ENCODE measurements at places on chromosomes 13 and 19.
A peak's percentile ranks its signal among the peaks of the same experiment; 100 is the strongest.

GRCh38 chr13:23861310-23861709, 27.9 kb downstream of the MIPEP start:
- H3K4me1 ChIP-seq, result no peaks in the 10 kb centered on the region
- H3K4me3 ChIP-seq, result no peak overlapping the region

DNA sequence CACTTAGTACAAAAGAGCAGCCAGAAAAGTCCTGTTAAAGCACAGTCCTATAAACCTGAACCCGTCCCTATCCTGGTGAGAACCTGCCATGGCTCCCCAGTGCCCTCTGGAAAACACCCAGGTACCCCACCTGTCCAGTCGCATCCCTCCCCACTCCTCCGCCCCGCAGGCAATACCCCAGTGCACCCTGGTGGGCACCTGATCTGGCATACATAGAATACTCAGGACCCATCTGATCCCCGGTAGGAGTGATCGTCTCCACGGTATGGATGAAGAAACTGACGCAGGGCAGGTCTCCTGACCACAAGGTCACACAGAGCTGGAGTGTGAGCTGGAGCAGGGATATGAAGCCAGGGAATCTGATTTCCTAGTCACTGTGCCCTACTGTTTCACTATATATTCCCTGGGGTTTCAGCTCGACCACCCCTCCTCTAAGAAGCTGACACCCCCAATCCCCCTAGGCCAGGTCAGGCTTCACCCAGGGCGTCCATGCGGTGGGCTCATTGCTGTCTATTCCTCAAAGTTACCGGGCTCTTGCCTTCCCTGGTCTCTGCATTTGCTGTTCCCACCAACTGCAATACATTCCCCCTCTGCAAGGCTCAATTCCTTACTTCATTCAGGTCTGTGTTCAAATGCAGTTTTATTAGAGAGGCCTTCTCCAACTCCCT, 12.6 kb downstream of the FBXO46 start:
- H3K4me1 ChIP-seq, result peaks cover 20% of the 10 kb centered on the region
- no peaks in the 10 kb centered on the region for H3K27me3 ChIP-seq
- no peak for DNase-seq
- peak overlapping the region; percentile 96 for H3K4me3 ChIP-seq
- peaks cover 34% of the 10 kb centered on the region for H3K36me3 ChIP-seq

DNA sequence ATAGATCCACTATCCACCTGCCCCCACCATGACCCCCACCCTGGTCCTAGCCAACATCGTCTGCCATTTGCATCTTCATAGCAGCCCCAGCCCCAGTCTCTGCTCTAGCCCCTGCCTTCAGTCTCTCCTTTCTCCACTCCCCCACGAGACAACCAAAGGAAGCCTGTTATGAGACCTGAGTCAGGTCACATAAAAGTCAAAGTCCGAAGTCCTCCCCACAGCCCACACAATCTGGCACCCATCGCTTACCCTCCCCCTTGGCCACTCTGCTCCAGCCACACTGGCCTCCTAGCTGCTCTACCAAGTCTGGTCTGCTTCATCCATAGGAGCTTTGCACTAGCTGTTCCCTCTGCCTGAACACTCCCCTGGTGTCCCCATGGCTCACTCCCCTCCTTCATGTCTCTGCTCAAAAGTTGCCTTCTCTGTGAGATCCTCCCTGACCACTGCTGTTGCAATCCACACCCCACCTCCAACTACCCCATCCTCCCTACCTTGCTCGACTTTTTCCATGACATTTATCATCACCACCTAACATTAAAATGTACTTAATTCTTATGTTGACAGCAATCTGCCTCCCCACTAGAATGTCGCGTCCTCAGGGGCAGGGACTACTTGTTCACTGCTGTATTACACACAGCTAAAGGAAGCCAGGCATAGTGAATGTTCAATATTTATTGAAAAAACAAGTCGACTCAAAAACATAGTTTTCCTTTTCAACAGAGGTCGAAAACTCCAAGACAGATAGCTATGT, 1.2 kb upstream of the PLEKHG2 start:
- peaks cover 49% of the 10 kb centered on the region for H3K4me1 ChIP-seq
- H3K27me3 ChIP-seq, result peaks cover 18% of the 10 kb centered on the region
- peak overlapping the region; percentile 99 for H3K4me3 ChIP-seq
- peak overlapping the region; percentile 100 for H3K27ac ChIP-seq

DNA sequence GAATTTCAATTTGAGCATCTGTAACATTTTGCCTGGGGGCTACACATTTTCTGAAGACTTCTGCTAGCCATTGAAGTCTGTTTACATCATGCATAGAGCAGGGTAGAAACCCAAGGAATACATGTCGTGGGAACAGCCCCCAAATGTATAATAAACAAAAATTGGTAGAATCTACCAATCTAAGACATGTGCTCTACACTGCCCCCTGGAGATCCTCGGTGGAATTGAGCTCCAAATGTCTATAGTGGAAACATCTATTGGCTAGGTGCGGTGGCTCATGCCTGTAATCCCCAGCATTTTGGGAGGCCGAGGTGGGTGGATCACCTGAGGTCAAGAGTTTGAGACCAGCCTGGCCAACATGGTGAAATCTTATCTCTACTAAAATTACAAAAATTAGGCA, 57.3 kb downstream of the MBD3L2B start:
- DNase-seq, result peak; percentile 47
- H3K36me3 ChIP-seq, result peaks cover 4% of the 10 kb centered on the region
- no peaks in the 10 kb centered on the region for H3K27me3 ChIP-seq

DNA sequence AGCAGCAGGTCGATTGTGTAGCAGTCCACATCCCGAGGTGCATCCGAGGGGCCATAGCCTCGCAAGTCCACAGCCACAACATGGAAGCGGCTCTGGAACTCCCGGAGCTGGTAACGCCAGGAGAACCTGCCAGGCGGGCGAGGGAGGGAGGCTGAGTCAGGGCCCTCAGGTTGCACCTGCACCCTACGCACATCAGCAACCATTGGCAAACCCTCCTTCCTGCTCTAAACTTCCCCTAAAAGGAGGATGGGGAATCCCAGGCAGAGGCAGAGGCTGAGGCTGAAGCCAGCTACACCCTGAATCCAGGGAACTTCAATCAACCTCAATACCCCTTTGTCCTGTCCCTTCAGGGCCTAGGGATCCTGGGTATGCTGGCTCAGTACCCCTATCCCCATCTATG, 977 bp downstream of the EPHX3 start:
- H3K4me3 ChIP-seq, result no peak overlapping the region
- H3K27me3 ChIP-seq, result peaks cover 43% of the 10 kb centered on the region
- H3K4me1 ChIP-seq, result peaks cover 4% of the 10 kb centered on the region
- no peak overlapping the region for H3K27ac ChIP-seq

- peak overlapping the region; percentile 9 for H3K27ac ChIP-seq
- H3K27me3 ChIP-seq, result no peaks in the 10 kb centered on the region
- H3K4me1 ChIP-seq, result peaks cover 6% of the 10 kb centered on the region
- H3K36me3 ChIP-seq, result peaks cover 12% of the 10 kb centered on the region
- peak overlapping the region; percentile 70 for H3K4me3 ChIP-seq
- DNase-seq, result peak; percentile 50
Measured at GRCh38 chr19:17234911-17235299, 8.9 kb downstream of the OCEL1 start.

GRCh38 chr19:12788682-12789097, 2.6 kb upstream of the JUNB start:
- peak overlapping the region; percentile 81 for H3K4me3 ChIP-seq
- H3K27ac ChIP-seq, result peak overlapping the region; percentile 94
- DNase-seq, result no peak
- H3K36me3 ChIP-seq, result peaks cover 45% of the 10 kb centered on the region
- H3K4me1 ChIP-seq, result peaks cover 19% of the 10 kb centered on the region

DNA sequence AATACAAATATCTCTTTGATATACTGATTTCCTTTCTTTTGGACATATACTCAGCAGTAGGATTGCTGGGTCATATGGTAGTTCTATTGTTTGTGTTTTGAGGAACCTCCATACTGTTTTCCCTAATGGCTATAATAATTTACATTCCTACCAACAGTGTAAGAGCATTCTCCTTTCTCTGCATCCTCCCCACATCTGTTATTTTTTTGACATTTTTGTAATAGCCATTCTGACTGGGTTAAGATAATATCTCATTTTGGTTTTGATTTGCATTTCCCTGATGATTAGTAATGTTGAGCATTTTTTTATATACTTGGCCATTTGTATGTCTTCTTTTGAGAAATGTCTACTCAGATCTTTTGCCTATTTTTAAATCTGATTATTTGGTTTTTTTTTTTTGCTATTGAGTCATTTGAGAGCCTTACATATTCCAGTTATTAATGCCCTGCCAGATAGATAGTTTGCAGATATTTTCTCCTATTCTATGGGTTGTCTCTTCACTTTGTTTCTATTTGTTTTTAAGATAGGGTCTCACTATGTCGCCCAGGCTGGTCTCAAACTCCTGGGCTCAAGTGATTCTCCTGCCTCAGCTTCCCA, 95.7 kb downstream of the FNDC3A start:
- no peak for DNase-seq
- no peaks in the 10 kb centered on the region for H3K27me3 ChIP-seq

DNA sequence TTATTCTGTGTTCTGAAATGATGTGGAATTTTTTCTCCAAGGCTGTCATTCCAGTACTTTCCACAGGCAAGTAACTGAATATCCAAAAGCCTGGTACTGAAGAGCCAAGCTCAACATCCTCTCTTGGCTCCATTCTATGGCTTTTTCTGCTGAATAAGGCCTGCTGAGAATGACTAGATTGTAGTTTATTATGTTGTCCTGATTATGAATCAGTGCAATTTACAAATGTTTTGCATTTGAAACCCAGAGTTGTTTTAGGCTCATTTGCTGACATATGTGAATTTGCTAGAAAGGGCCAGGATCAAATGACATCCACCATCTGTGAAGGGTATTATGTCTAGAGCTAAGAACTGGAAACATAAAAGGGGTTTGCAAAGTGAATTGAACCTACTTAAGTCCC, 596.6 kb downstream of the KCTD12 start:
- no peaks in the 10 kb centered on the region for H3K4me1 ChIP-seq
- no peaks in the 10 kb centered on the region for H3K36me3 ChIP-seq
- no peak overlapping the region for H3K27ac ChIP-seq
- no peak for DNase-seq

GRCh38 chr13:20128459-20128931, 32.4 kb downstream of the GJA3 start:
- H3K27me3 ChIP-seq, result peaks cover 11% of the 10 kb centered on the region
- peak overlapping the region; percentile 55 for H3K4me3 ChIP-seq
- no peaks in the 10 kb centered on the region for H3K36me3 ChIP-seq
- no peak for DNase-seq
- H3K4me1 ChIP-seq, result no peaks in the 10 kb centered on the region
- H3K27ac ChIP-seq, result no peak overlapping the region

DNA sequence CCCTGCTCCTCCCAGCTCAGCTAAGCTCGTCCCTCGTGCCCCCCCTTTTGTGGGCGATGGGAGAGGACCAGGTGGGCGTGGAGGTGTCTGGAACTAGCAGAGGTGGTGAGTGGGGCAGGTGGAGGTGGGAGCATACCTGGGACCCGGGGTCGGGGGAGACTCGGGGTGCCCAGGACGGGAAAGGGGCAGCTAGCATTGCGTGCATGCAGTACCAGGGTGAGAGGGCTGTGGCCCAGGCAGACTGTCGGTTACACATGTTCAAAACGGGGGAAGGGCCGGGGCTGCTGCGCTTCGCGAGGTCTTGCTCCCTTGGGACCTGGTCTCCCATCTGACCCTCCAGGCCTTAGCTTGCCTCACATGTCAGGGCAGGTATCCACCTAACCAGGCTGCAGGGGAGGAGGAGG, 9.1 kb downstream of the TLE5 start:
- peaks cover 10% of the 10 kb centered on the region for H3K4me1 ChIP-seq
- no peak overlapping the region for H3K27ac ChIP-seq
- DNase-seq, result no peak
- H3K36me3 ChIP-seq, result peaks cover 47% of the 10 kb centered on the region
- H3K4me3 ChIP-seq, result no peak overlapping the region

GRCh38 chr13:108897955-108898354, 268.5 kb downstream of the MYO16 start:
- H3K4me1 ChIP-seq, result no peaks in the 10 kb centered on the region
- no peak overlapping the region for H3K27ac ChIP-seq
- H3K36me3 ChIP-seq, result no peaks in the 10 kb centered on the region

DNA sequence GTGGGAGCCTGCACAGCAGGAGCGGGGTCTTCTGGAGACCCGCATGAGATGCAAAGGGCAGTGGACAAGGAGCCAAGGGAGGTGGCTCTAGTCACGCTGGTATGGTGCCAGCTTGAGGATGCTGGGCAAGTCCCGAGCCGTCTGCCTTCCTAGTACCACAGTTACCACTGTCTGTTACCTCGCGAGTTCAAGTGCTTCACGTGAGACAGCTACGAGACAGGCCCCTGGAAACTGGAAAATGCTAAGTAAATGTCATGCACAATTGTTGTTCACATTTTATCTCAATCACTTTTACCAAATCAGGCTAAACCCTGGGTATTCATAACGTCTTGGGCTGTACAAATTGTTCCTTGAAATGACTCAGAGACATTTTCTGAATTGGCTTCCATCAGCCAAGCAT, 155.7 kb downstream of the TNFRSF19 start:
- no peaks in the 10 kb centered on the region for H3K4me1 ChIP-seq
- H3K27me3 ChIP-seq, result no peaks in the 10 kb centered on the region
- no peak for DNase-seq
- H3K36me3 ChIP-seq, result peaks cover 4% of the 10 kb centered on the region

DNA sequence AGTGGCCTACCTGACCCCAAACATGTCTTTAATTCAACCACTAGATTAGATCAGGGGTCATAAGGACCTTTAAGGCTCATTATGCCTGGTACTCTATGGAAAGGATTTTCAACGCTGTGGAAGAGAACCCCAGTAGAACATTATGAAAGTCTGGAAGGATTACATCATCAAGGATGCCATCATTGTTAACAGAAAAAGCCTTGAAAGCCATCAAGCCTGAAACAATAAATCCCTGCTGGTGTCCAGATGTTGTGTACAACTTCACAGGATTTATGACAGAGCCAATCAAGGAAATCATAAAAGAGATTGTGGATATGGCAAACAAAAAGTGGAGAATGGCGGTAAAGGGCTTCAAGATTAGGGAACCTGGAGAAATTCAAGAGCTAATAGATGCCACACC, 59.7 kb downstream of the NAA16 start:
- H3K27me3 ChIP-seq, result no peaks in the 10 kb centered on the region
- no peak for DNase-seq
- H3K4me3 ChIP-seq, result no peak overlapping the region
- H3K36me3 ChIP-seq, result peaks cover 76% of the 10 kb centered on the region
- H3K4me1 ChIP-seq, result no peaks in the 10 kb centered on the region

GRCh38 chr19:42088471-42089190, 12.7 kb downstream of the ZNF574 start:
- DNase-seq, result no peak
- H3K4me3 ChIP-seq, result no peak overlapping the region
- peaks cover 18% of the 10 kb centered on the region for H3K4me1 ChIP-seq

DNA sequence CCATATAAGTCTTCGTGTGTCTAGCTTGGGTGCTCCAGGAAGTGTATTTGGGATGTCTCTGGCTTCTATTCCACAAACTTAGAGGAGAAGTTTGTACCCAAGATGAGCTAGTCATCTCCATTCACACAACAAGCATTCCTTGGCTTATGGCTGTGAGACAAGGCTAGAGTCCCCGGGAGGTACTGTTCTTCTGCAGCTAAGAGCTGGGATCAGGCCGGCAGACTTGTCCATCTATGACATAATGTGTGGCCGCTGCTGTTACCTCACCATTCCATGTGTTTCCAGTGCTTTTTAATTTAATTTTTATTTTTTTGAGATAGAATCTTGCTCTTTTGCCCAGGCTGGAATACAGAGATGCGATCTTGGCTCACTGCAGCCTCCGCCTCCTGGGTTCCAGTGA, 20.7 kb downstream of the GATAD2A start:
- H3K27ac ChIP-seq, result peak overlapping the region; percentile 51
- DNase-seq, result no peak
- H3K27me3 ChIP-seq, result no peaks in the 10 kb centered on the region
- peaks cover 69% of the 10 kb centered on the region for H3K4me1 ChIP-seq

All from effector memory CD8-positive, alpha-beta T cell (primary cell).